HFFc6 (cell line): ENCODE measurements at places on chromosomes 7 and 10.

DNA sequence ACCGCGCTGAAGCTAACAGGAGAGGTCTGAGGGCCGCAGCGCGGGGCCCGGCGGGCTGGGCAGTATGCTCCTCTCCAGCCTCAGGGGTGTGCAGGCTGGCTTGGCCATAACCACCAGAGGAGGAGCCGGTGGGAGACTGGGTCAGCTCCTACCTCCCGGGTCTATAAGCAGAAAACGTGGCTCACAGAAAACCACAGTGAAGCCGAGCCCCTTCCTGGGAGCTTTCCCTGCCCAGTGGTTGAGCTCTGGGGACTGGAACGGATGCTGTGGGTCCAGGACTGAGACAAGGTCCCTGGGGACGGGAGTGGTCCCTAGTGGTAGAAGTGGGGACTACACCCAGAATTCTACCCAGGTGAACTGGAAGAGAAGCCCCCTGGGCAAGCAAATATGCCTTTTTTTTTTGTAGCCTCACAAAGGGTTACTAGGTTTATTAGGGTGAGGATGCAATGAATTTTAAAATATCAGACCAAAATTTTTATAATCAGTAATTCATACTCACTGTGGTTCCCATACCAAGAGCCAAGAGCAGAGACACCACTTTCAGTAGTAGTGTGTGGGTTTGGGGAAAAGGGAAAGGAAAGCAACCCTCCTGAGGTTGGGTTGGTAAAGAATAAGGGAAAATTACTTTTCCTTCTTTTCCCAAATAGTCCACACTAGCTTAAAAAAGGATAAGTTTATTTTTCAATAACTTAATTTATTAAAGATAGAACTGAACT lies 67.9 kb upstream of the PRKCQ start:
- DNase-seq = no peak

DNA sequence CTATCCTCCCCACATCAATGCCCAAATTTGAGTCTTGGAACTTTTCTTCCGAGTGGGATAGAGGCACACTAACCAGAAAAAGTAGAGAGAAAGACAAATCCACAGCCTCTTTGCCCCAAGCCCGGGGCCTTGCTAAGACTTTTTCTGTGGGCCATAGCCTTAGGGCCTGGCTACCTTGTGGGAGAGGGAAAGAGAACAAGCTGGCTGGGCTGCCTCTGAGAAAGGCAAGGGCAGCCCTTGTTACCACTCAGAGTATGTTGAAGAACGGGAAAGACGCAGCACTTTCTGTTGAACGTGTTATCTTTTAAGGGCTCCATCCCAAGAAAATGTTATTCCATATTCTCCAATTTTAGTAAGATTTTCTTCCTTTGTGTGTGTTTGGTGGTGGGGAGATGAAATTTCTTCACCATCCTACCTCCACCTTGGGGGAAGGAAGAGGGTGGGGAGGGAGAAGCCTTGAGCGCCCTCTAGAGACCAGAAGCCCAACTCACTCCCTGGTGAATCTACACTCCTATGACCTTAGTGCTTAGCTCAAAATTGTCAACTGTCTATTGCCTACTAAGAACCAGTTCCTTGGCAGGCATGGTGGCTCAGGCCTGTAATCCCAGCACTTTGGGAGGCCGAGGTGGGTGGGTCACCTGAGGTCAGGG lies 3.9 kb upstream of the NRF1 start:
- DNase-seq = peak; percentile 8

- no peak for DNase-seq
These were observed 315.1 kb downstream of the C7orf25 start for GRCh38 chr7:42596737-42597136.

GRCh38 chr7:135160098-135160857 lies 10.2 kb downstream of the CYREN start:
- DNase-seq = peak; percentile 15

- DNase-seq = no peak
These were observed 76.6 kb downstream of the GPR37 start for GRCh38 chr7:124688991-124689390.

DNA sequence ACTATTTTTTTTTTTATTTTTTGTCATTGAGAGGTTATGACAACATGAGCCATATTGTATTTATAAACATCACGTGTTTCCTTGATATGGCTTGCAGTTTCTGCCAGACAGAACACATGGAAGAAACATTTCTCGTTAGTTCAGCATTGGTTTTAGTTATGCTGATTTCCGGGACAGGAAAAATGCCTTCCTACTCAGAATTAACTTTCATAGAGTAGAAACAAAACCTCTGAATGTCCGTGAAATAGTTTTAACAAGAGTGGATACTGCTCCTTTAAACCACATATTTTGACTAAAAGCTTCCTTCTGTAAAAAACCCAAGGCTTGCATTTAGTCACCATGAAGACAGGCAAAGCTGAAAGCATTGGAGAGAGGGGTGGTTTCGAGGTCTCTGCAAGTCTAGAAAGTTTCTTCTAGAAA lies 240.4 kb downstream of the KIAA1217 start:
- peak; percentile 55 for DNase-seq

- DNase-seq = no peak
These were observed 101.0 kb upstream of the MACROH2A2 start for GRCh38 chr10:69951658-69952057.

GRCh38 chr10:133123050-133123745 lies 35.5 kb downstream of the ADGRA1 start:
- no peak for DNase-seq

- DNase-seq = peak; percentile 84
These were observed 107.8 kb downstream of the HECW1 start for GRCh38 chr7:43220250-43220649.

GRCh38 chr10:12491491-12491890 lies 142.1 kb downstream of the CAMK1D start:
- DNase-seq = no peak

GRCh38 chr10:10132009-10132408 lies 885.7 kb upstream of the CELF2 start:
- no peak for DNase-seq

DNA sequence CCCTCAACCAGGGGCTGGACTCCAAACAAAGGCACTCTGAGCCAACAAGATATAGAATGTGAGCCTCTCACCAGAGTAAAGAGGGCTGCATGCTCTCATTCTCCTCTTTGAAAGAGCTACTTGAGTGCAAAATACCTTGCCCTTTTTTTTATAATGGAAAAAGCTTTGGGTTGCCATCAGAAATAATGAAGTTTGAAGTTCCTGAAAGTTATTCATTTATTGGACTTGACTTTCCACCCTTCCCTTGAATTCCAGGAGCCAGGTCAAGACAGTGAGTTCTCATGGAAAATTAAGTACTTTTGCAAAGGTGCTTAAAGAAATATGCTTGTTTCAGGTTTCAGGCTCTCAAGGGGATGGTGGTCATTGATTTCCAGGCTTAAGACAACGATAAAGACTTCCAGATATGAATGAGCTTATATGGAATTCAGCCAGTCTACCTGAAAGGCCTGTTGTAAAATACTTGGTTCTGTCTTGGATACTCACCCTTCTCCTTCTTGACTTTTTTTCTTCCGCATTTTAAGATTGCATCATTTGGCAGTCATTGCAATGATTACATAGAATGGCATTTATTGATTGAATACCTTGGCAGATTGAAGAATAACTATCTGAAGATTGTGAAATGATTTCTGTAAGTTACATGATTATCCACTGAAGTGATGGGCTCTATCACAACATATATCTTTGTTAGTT lies 696.4 kb downstream of the INHBA start:
- DNase-seq = peak; percentile 25

GRCh38 chr7:45665172-45665571 lies 91.0 kb downstream of the ADCY1 start:
- no peak for DNase-seq
